Glutamatergic neuron (in vitro differentiated cells): ENCODE measurements at places on chromosomes 7 and 10. TPM values are rescaled to one million over a fixed set of nuclear protein-coding genes. Genes with fewer than 3 reads are reported as not detected.

GRCh38 chr10:101840102-101840684, 3.4 kb downstream of the KCNIP2 start:
- H3K36me3 ChIP-seq = no peaks in the 10 kb centered on the region
- peaks cover 16% of the 10 kb centered on the region for H3K27me3 ChIP-seq
- H3K4me1 ChIP-seq = peaks cover 60% of the 10 kb centered on the region
- no peak for DNase-seq
- peak overlapping the region; percentile 68 for H3K27ac ChIP-seq

GRCh38 chr10:945778-946177, 14.3 kb upstream of the LARP4B start:
- H3K4me1 ChIP-seq = peaks cover 4% of the 10 kb centered on the region
- H3K36me3 ChIP-seq = no peaks in the 10 kb centered on the region
- H3K4me3 ChIP-seq = no peak overlapping the region
- no peaks in the 10 kb centered on the region for H3K27me3 ChIP-seq
- no peak overlapping the region for H3K27ac ChIP-seq

DNA sequence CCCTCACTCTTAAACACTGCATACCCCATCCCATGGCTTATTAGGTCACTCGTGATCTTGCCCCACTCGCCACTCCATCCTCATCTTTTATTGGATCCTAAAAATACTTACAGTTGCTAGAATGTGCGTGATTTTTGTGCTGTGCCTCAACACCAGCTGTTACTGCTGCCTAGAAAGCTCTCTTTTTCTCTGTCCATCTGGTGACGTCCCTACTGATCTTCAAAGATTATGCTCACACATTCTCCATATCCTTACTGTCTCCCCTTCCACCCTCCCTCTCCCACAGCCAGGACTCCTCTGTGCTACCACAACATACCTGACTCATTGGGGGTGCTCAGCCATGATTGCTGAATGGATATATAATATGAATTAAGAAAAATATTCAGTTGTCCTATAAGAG, 42.0 kb downstream of the CDK6 start:
- H3K27ac ChIP-seq = peak overlapping the region; percentile 97
- peaks cover 41% of the 10 kb centered on the region for H3K4me1 ChIP-seq
- peaks cover 9% of the 10 kb centered on the region for H3K36me3 ChIP-seq
- H3K27me3 ChIP-seq = peaks cover 2% of the 10 kb centered on the region
- DNase-seq = no peak

DNA sequence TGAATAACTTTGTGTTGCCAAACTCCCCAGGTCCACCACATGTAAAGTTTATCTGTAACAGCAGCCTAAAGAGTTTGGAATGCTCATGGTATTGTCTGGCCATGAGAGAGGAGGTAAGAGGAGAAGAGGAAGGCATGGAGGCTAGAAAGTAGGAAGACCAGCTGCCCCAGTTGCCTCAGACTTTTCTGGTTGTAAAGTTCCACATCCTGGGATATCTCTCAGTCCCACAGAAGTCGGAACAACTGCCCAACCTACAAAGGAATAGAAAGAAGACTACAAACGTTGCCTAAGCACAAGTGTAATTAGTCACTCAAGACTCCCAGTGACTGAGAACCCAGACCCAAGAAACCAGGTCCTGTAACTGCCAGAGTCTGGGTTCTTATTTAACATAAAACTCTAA, 47.3 kb downstream of the CREB3L2 start:
- peaks cover 43% of the 10 kb centered on the region for H3K4me1 ChIP-seq
- H3K27me3 ChIP-seq = peaks cover 6% of the 10 kb centered on the region
- no peaks in the 10 kb centered on the region for H3K36me3 ChIP-seq
- no peak overlapping the region for H3K4me3 ChIP-seq
- H3K27ac ChIP-seq = no peak overlapping the region
- DNase-seq = no peak

DNA sequence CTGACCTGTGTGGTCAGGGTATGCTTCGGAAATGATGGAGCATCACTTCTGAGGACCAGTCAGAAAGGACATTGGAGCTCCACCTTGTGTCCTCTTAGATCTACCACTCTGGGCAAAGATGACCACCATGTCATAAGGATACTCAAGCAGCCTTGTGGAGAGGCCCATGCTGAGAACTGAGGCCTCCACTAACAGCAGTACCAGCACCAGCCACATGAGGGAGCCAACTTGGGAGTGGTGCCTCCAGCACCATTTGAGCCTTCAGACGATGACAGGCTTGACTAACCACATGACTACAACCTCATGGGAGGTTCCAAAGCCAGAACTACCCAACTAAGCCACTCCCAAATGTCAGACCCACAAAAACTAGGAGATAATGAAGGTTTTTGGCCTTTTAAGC, 116.0 kb downstream of the NPTX2 start:
- H3K4me1 ChIP-seq = no peaks in the 10 kb centered on the region
- no peaks in the 10 kb centered on the region for H3K36me3 ChIP-seq
- peak; percentile 73 for DNase-seq

- no peak overlapping the region for H3K4me3 ChIP-seq
- no peak overlapping the region for H3K27ac ChIP-seq
- H3K36me3 ChIP-seq = no peaks in the 10 kb centered on the region
- no peaks in the 10 kb centered on the region for H3K27me3 ChIP-seq
Observed at GRCh38 chr7:122544463-122544862, 154.5 kb downstream of the RNF133 start.

DNA sequence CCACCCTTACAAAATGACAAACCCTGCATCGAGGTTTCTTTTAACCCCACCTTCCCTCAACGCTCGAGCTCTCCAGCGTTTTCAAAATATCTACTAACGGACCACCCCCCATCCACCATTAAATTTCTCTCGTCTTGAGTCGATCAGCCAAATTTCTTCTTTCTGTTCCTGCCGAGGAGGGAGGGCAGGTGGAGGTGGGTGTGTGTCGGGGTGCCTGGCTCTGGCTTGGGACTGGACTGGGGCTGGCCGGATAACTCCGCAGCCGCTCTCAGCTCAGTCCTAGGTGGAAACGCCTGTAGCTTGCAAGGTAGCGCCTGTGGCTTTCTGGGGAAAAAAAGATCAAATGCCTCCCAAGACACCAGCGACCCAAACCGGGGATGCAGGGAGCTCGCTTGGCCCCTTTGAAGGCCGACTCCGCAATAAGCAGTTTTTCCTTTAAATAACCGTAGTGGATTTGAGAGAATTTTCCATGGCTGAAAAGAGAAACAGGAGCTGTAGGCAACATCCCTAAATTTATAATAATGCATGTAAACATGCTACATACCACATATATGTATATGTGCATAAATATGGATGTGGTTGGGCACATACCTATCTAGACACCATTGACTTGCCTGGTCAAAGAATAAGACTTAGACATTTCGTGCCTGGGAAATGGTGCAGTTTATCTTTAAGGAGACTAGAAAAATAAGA, 1.9 kb upstream of the TMEM178B start:
- peaks cover 11% of the 10 kb centered on the region for H3K27me3 ChIP-seq
- DNase-seq = peak; percentile 29
- no peaks in the 10 kb centered on the region for H3K36me3 ChIP-seq
- H3K27ac ChIP-seq = peak overlapping the region; percentile 73

- no peak overlapping the region for H3K27ac ChIP-seq
- no peak overlapping the region for H3K4me3 ChIP-seq
- peaks cover 2% of the 10 kb centered on the region for H3K27me3 ChIP-seq
- peaks cover 5% of the 10 kb centered on the region for H3K36me3 ChIP-seq
- DNase-seq = no peak
Observed at GRCh38 chr10:122531939-122532338, 28.6 kb upstream of the DMBT1 start.

CHCHD1 gene
- total RNA-seq = 30.9 TPM

SCD gene
- 589 TPM for total RNA-seq

- H3K27me3 ChIP-seq = peaks cover 3% of the 10 kb centered on the region
- no peak for DNase-seq
- no peak within 1 kb of the TSS for H3K27ac ChIP-seq
Observed at GRCh38 chr7:150631866-150632864, at the start of gene GIMAP6. GIMAP6 (minus strand) TSS chr7:150632385; CDS start chr7:150630142, 2,243 bp downstream.

RAPGEF5 gene
- 169 TPM for total RNA-seq

GCK gene
- 43.9 TPM for total RNA-seq

GRCh38 chr10:22908837-22909236, 19.0 kb upstream of the ARMC3 start:
- peaks cover 13% of the 10 kb centered on the region for H3K36me3 ChIP-seq
- no peaks in the 10 kb centered on the region for H3K4me1 ChIP-seq
- H3K27ac ChIP-seq = no peak overlapping the region
- no peak for DNase-seq
- H3K27me3 ChIP-seq = no peaks in the 10 kb centered on the region

GRCh38 chr10:63093227-63093626, 39.9 kb upstream of the NRBF2 start:
- no peaks in the 10 kb centered on the region for H3K27me3 ChIP-seq
- no peak overlapping the region for H3K4me3 ChIP-seq
- no peaks in the 10 kb centered on the region for H3K36me3 ChIP-seq
- no peak for DNase-seq
- no peak overlapping the region for H3K27ac ChIP-seq
- no peaks in the 10 kb centered on the region for H3K4me1 ChIP-seq

DNA sequence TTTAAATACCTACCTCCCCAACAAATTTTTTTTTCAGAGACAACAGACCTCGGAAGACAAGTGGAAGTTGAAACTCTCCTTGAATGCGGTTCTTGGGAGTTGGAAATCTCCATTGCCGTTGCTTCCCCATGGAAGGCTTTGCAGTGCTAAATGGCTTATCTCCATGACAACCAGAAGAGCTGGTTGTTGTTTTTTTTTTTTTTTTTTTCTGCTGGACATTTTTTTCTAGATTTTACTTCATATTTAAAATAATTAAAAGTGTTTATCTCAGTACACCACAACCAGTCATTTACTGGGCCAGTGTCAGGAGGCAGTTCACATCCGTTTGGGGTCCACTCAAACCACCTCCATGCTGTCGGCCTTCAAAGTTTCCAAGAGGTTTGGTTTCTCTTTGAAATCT, 348.5 kb upstream of the PRKCQ start:
- H3K36me3 ChIP-seq = no peaks in the 10 kb centered on the region
- H3K4me1 ChIP-seq = peaks cover 4% of the 10 kb centered on the region
- H3K27ac ChIP-seq = no peak overlapping the region
- DNase-seq = no peak
- no peak overlapping the region for H3K4me3 ChIP-seq

GRCh38 chr7:105028004-105028403, 14.0 kb downstream of the KMT2E start:
- H3K36me3 ChIP-seq = no peaks in the 10 kb centered on the region
- H3K4me1 ChIP-seq = peaks cover 17% of the 10 kb centered on the region
- H3K27ac ChIP-seq = no peak overlapping the region
- peaks cover 5% of the 10 kb centered on the region for H3K27me3 ChIP-seq

GRCh38 chr7:28900311-28900710, 57.8 kb downstream of the TRIL start:
- no peak for DNase-seq
- peaks cover 6% of the 10 kb centered on the region for H3K4me1 ChIP-seq
- H3K4me3 ChIP-seq = no peak overlapping the region
- no peak overlapping the region for H3K27ac ChIP-seq

DNA sequence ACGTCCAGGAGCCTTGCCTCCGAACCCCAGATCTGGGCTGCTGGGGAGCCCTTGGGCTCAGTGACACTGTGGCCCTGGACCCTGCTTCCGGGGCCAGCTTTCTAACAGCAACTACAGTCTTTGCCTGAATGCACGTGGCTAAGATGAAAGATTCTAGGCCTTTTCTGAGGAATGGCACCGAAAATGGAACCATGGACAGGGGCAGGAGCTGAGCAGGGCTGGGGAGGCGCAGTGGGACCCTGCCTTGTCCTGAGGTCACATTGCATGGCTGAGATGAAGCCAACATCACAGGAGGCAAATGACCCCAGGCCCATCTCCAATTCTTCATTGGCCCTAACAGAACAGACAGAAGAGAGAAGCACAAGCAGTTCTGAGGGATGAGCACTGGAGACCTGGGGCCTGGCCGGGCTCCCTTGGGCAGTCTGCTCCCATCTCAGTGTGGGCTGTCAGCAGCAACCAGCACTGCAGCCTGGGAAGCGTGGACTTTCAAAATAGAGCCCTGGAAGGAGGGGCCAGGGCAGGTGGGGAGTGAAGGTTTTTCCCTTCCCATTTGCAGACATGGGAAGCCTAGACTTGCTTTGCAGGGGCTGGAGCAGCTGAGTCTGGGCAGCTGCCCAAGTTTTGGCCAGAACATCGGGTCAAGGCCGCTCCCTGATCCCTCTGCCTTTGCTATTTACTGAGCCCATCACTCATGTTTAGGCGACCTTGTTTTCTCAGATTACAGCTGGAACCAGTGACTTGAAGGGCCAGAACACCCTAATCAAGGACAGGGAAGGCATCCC, 114.4 kb upstream of the TCERG1L start:
- no peak overlapping the region for H3K27ac ChIP-seq
- no peaks in the 10 kb centered on the region for H3K4me1 ChIP-seq
- DNase-seq = no peak
- no peak overlapping the region for H3K4me3 ChIP-seq
- no peaks in the 10 kb centered on the region for H3K36me3 ChIP-seq

- no peak for DNase-seq
- H3K4me3 ChIP-seq = no peak overlapping the region
- no peaks in the 10 kb centered on the region for H3K27me3 ChIP-seq
- no peaks in the 10 kb centered on the region for H3K36me3 ChIP-seq
- no peaks in the 10 kb centered on the region for H3K4me1 ChIP-seq
- no peak overlapping the region for H3K27ac ChIP-seq
Observed at GRCh38 chr10:106392778-106393177, 771.7 kb downstream of the SORCS1 start.

GPR37 gene
- 6.3 TPM for total RNA-seq

- H3K4me3 ChIP-seq = no peak overlapping the region
- DNase-seq = no peak
- H3K27ac ChIP-seq = no peak overlapping the region
- no peaks in the 10 kb centered on the region for H3K4me1 ChIP-seq
- H3K36me3 ChIP-seq = no peaks in the 10 kb centered on the region
Observed at GRCh38 chr7:143958781-143959180, 4.1 kb downstream of the OR2F1 start.

- no peak overlapping the region for H3K27ac ChIP-seq
- H3K4me3 ChIP-seq = no peak overlapping the region
- no peaks in the 10 kb centered on the region for H3K36me3 ChIP-seq
- peaks cover 1% of the 10 kb centered on the region for H3K27me3 ChIP-seq
- no peaks in the 10 kb centered on the region for H3K4me1 ChIP-seq
Observed at GRCh38 chr10:45380903-45381620, 7.0 kb downstream of the ALOX5 start.

DNA sequence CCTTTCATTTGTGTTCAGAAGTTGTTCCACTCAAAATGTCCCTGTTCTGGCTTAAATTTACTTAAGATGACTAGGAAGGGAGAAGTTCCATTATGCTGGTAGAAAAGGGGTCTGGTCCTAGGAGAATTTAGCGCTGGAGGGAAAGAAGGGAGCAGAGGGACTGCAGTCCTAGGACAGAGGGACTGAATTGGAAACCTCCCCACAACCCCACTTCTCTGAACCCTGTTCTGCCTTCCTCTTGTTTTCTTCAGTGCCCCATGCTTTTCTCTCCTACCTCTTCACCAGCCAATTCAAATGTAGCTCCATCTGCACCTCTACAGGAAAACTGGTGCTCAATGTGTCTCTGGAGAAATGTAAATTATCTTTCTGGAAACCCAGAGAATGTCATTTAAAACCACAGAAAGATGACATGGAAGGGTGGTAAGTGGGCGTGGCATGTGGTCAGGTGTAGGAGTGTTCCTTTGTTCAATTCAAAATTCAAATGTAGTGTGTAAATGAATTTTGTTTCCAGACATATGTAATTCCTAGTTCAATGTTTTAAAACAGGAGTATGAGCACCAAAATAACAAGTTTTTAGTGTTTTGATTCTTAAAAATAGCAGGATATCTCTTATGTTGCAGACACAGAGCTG, 24.0 kb upstream of the RHOBTB1 start:
- H3K4me1 ChIP-seq = peaks cover 1% of the 10 kb centered on the region
- DNase-seq = no peak
- no peaks in the 10 kb centered on the region for H3K27me3 ChIP-seq
- no peaks in the 10 kb centered on the region for H3K36me3 ChIP-seq
- no peak overlapping the region for H3K4me3 ChIP-seq

- DNase-seq = no peak
- H3K36me3 ChIP-seq = no peaks in the 10 kb centered on the region
- no peak overlapping the region for H3K4me3 ChIP-seq
- peaks cover 3% of the 10 kb centered on the region for H3K27me3 ChIP-seq
Observed at GRCh38 chr10:97584798-97585438, 729 bp downstream of the HOGA1 start.
